ENCODE measurements at places on chromosomes 2 and 18.

DNA sequence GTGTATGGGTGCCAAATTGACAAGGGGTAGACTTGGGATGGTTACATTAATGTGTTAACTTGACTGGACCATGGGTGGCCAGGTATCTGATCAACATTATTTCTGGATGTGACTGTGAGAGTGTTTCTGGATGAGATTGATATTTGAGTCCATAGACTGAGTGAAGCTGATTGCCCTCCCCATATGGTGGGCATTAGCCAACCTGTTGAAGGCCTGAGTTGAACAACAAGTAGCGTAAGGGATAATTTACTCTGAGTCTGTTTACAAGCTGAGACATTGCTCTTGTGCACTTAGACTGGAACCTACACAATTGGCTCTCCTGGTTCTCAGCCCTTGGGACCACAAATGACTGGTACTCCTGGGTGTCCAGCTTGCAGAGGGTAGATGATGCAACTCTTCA lies 240.1 kb downstream of the ASXL3 start:
- DNase-seq = no peak

- no peak for DNase-seq
Observed at GRCh38 chr2:220653776-220654175, 918.3 kb downstream of the EPHA4 start.

GRCh38 chr2:118813601-118814339 lies 33.7 kb downstream of the EN1 start:
- no peak for DNase-seq

DNA sequence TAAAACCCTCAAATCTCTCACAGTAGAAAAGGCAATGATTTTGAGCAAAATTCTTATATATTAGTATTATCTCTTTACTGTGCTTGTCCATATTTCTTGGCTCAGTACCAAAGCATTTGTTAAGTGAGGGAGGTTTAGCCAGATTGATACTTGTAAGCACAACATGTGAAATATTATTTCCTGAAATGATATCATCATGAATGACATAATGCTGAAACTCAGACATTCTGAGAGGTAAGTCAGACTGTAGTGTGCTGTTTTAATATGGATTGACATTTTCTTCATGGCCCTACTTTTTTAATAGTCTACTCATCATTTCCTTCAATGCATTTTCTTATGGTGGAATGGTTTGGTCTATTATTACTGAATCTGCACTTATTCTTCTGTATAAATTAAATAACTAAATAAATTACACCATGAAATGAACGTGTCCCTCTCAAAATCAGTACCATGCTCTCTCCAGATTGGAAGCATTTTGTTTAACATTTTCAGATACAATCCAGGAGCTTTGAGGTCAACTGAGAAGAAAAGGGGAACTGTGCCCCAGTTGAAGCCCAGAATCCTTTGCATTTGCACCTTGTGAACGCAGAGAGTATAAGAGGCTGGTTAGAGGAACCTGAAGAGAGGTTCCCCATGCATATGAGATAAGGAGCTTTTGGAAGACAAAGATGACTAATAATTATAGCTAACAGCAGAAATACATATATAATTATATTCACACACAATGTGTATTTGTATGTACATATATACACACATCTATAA lies 50.1 kb upstream of the CRACDL start:
- DNase-seq = no peak

GRCh38 chr18:12657684-12658425 lies at the start of gene SPIRE1:
SPIRE1 (minus strand) TSS chr18:12658107; CDS start chr18:12657866, 241 bp downstream.
- peak; percentile 95 for DNase-seq

GRCh38 chr2:21836261-21836660 lies 712.5 kb downstream of the TDRD15 start:
- DNase-seq = no peak

GRCh38 chr2:46878886-46879285 lies 36.7 kb downstream of the MCFD2 start:
- DNase-seq = no peak

All from D341Med (cell line).